HFFc6 (cell line): ENCODE measurements at places on chromosomes 16 and 17.

- DNase-seq = no peak
Measured at GRCh38 chr16:52568983-52569690, 22.2 kb upstream of the TOX3 start.

DNA sequence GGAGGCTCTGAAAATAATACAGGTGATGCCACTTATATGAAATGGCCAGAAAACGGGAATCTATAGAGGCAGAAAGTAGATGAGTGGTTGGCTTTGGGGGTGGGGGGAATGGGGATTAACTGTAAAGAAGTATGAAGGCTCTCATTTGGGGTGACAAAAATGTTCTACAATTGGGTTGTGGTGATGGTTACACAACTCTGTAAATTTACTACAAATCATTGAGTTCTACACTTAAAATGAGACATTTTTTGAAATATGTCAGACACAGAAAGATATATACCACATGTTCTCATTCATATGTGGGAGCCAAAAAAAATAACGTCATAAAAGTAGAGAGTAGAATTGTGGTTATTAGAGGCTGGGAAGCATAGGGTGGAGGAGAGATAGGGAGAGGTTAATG lies 25.7 kb downstream of the ARHGAP17 start:
- no peak for DNase-seq

DNA sequence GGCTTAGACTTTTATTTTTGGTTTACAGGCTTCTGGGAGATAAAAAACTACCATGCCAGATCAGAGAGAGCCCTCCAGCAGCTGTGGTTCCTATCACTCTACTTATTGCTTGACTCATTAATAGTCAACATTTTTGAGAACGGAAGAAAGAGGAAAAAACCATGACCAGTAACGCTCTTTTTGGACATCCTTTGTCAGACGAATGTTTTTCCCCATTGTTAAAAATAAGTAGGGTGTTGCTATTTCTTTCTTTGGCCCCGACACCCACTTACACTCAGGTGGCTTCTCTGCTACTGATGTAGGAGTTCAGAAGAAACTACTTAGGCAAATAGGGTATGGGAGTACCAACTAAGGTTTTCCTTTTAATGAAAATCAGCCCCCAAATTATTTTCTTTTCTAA lies 27.5 kb downstream of the TVP23A start:
- DNase-seq = no peak

GRCh38 chr16:80552277-80552676 lies 11.5 kb downstream of the DYNLRB2 start:
- no peak for DNase-seq

DNA sequence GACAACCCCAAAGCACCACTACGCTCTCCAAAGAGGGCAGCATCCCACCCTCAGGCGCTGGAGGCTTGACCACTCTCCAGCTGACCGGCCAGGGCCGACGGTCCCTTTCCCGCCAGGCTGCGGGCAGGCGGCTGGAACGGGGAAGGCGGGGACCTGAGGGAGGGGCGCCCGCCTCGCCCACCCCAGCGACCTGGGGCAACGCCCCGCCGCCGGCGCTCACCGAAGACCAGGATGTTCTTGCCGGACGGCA lies 431 bp downstream of the DYNC1LI2 start:
- no peak for DNase-seq

GRCh38 chr16:67384778-67385510 lies 8.4 kb downstream of the TPPP3 start:
- DNase-seq = no peak

DNA sequence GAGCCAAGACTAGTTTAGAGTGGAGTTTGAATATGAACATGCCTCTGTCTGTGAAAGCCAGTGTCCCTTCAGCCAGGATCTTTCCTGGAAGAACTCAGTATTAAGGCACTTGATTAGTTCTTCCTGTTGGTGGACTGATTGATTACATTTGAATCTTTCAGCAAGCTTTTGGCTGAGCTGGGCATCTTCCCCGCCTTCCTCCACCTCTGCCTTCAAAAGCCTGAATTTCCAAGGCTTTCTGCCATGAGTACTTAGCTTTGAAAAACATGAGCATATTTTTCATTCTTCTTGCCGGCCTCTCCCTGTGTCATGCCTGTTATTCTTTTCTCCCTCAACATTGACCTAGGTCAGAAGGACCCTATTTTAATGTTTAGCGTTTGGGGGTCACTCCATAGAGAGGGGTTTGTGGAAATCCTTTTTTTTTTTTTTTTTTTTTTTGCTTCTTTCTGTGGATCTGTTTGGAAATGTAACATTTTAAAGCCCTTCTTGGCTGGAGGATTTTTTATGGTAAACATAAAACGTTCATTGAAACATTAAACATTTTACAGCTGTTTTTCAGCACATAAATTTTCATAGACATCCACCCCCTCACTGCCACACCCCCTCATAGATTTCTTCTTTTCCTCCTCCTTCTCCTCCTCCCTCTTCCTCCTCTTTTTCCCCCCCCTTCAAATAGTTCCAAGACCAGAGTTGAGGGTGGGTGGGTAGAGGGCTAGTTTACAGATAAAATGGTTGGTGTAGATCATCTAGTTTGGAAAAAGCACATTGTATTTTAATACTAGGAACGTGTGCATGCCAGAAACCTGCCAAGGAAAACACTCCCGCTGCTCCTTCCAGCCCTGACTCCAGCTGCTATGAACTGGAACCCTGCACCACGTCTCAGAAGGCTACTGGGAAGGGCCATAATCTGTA lies 645.9 kb downstream of the WWOX start:
- no peak for DNase-seq

DNA sequence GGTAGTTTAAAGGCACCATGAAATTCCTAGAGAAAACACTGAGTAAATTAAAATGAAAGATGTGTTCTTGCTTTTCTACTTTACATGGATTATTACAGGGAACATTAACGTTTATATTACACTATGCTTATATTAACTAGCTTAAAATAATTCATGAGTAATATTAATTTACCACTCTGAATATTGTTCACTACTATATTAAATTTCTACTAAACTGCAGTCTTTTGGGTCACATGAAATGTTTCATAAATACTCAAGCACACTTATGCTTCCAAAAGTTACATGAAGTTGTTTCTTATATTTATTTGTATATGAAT lies 3.4 kb upstream of the MAP1LC3B start:
- DNase-seq = no peak

- peak; percentile 64 for DNase-seq
Measured at GRCh38 chr17:62653826-62654761, 26.6 kb downstream of the MRC2 start.

GRCh38 chr16:56469748-56470147 lies 18.4 kb downstream of the OGFOD1 start:
- DNase-seq = no peak

DNA sequence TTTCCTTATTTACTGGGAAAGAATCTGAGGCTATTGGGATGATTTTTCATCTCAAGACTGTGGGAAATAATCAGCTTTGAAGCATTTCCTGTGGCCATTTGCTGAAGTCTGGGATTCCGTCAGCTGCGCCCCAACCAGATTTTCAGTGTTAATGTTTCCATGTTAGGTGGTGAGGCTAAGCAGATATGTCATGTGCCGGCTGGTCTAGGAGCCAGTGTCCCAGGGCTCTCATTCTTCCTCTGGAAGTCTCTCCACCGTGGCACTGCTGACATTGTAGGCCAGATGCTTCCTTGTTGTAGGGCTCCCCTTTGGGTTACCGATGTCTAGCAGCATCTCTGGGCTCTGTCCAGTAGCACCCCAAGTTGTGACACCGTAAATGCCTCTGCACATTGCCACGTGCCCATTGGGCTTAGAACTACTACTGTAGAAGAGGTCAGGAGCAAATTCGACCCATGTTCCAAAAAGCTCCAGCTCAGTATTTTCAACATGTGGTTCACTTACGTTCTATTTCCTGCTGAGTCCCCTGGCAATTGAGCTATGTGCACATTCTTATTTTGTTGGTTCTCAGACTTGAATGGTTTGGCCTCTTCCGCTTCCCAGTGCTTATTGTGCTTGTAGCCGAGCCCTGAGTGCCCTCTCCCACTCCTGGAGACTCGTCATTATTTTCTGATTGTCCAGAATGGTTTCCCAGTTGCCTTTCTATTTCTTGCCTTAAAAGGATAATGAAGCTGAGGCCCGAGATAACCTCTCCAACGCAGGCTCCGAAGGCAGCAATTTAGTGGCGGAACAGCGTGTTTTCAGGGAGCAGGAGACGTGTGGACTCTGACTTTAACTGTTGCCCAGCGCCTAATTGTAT lies 82.2 kb downstream of the SPECC1 start:
- no peak for DNase-seq

DNA sequence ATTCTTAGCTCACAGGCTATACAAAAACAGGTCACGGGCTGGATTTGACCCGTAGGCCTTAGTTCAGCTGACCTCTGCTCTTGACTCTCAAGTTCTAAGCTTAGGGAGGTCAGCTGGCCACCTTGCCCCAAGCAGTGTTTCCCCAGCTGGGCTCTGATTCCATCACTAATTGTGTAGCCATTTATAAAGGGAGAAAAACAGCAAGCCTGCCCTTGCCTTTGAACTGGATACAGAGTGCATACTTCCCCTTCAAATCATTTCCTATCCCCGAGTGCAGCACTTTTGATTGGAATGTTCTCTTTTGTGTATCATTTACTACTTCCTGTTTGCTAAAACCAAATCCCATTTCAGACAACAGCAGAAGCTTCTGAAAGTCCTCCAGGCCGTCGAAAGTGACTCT lies 153.6 kb downstream of the KATNIP start:
- peak; percentile 35 for DNase-seq

DNA sequence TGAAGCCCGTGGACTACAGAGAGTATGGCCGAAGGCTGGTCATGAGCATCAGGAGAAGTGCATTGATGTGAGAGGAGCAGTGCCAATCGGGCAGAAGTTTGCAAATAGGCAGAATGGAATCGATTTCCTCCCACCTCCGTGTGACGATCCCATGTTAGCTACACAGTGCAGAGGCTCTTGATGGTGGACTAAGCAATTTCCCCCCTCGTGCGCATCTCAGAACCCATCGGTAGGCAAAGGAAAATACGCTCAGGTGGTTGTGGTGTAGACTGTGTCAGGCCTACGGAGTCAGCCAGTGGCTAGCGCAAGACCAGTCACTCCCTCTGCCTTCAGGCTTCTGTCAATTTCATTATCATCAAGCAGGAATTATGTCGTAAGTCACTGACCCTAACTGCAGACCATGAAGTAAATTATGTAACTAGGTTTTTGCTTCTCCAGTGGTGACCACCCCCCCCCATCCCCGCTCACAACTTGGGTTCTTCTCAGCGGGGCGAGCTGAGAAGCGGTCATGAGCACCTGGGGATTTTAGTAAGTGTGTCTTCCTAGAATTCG lies 67.4 kb downstream of the RPA1 start:
- DNase-seq = no peak

- DNase-seq = peak; percentile 55
Measured at GRCh38 chr16:27769561-27770255, 219.8 kb downstream of the KATNIP start.

- DNase-seq = no peak
Measured at GRCh38 chr16:50842013-50842505, 100.2 kb downstream of the CYLD start.

GRCh38 chr16:1182316-1182671 lies 29.4 kb downstream of the CACNA1H start:
- DNase-seq = peak; percentile 50
